ENCODE measurements at places on chromosomes 6 and 20. TPM values are rescaled to one million over a fixed set of nuclear protein-coding genes. Genes with fewer than 3 reads are reported as not detected.

Gene BHLHE23
- polyA plus RNA-seq = not detected

GRCh38 chr6:91562955-91563354 lies 976.1 kb upstream of the MAP3K7 start:
- no peak for DNase-seq

GRCh38 chr6:25981568-25982263 lies 19.1 kb downstream of the TRIM38 start:
- no peak for DNase-seq

Gene EYS
- 0.14 TPM for polyA plus RNA-seq

- no peak for DNase-seq
These were observed 18.1 kb downstream of the VNN1 start for GRCh38 chr6:132695773-132696172.

GRCh38 chr20:51216850-51217249 lies 193.9 kb upstream of the KCNG1 start:
- no peak for DNase-seq

- DNase-seq = peak; percentile 41
These were observed 43.9 kb downstream of the PLCB4 start for GRCh38 chr20:9112541-9113515.

- DNase-seq = peak; percentile 47
These were observed 12.3 kb upstream of the HDDC2 start for GRCh38 chr6:125314009-125314581.

DNA sequence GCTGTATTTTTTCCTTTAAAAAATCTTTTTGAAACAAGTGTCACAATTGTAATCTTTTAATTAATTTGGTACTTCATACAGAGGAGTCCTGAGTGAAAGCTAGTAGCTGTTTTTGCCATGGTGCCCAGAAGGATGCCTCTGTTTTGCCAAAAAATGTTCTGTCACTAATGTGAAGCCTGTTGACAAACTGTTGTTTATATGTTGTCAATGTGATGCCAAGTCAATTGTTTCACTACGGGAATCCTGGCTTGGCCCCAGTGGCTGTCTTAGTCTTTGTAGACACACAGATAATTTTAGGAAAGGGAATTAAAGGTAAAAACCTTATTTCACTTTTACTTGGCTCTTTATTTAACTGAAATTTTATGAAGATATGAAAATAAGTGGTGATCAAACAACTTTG lies 706.4 kb upstream of the MMS22L start:
- no peak for DNase-seq

- DNase-seq = peak; percentile 62
These were observed 28.7 kb downstream of the CFAP206 start for GRCh38 chr6:87436435-87436834.

Gene PCMT1
- polyA plus RNA-seq = 176 TPM

DNA sequence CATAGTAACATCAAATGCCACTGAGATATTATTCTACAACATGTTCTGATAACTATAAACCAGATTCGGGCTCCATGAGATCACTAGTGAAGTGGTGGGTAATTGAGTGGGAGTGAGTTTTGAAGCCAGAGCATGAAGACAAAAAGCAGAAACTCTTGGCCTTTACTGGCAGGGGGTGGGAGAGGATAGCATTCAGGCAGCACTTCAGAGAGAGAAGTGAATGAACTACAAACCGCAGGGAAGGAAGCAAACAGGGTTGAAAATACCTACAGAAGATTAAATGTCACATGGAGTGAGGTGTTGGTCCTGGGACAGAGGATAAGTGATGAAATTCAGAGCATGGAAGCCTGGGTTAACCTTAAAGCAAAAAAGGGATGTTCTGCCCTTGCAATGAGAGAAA lies 250.0 kb downstream of the EPM2A start:
- no peak for DNase-seq

Gene ARMC12
- 0.32 TPM for polyA plus RNA-seq

Gene PI3
- polyA plus RNA-seq = 188 TPM

Gene ERVFRD-1
- not detected for polyA plus RNA-seq

- peak; percentile 69 for DNase-seq
These were observed 14.1 kb upstream of the TCFL5 start for GRCh38 chr20:62875419-62876361.

Gene DST
- 120 TPM for polyA plus RNA-seq

- no peak for DNase-seq
These were observed 18.9 kb upstream of the TRAF3IP2 start for GRCh38 chr6:111624401-111625098.

DNA sequence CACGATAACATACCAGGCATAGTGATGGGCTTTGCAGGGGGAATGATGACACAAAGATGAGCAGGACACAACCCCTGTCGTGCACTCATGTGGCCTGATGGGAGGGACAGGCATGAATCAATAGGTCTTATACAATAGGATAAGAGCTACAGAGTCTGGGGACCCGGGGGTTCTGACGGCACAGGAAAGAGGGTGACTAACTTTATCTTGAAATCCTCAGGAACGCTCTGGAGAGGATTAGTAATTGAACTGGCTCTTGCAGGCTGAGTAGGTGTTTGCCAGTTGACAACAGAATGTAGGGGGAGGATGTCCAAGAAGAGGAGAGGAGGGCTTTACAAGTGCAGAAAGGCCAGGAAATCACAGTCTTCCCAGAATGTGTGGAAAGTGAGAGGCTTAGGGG lies 219.9 kb upstream of the ECI2 start:
- peak; percentile 77 for DNase-seq

DNA sequence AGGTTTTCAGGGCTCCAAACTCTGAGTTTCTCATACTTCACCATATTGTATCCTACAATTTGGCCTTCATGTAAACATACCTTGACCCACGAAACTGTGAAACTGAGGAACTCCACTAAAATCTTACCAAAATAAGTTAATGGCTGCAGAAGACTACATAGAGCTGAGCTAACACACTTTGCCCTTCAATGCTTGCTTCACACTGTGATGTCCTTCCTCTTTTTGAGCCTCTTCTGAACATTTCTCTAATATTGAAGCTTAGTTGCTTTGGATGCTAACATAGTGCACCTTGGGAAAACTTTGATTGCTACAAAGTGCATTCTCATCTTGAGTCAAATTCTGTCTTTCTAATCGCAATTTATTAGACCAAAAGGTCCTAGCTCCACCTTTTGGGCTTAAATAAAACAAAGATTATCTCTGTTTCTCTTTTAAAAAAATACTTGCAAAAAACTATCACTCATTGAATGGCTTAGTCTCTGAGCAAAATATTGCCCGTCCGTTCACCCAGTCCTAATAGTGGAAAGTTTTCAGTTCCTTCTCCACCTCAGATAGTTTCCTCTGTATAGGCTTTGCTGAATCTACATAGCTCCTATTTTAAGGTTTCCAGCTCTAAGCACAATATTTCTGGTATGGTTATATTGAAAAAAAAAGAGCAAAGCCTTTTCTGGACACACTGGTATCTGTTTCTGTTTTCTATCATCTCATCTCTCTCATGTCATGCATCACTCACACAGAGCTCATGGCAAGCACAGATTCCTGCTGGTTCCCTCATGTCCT lies 494.6 kb downstream of the RFPL4B start:
- DNase-seq = no peak

- DNase-seq = no peak
These were observed 26.0 kb downstream of the HDDC2 start for GRCh38 chr6:125275779-125276178.

- no peak for DNase-seq
These were observed 125.9 kb downstream of the COL9A1 start for GRCh38 chr6:70176842-70177550.

Gene EYA4
- not detected for polyA plus RNA-seq

Gene ACOT8
- polyA plus RNA-seq = 38.5 TPM

- DNase-seq = no peak
These were observed 56.7 kb upstream of the PSMF1 start for GRCh38 chr20:1061484-1062221.

DNA sequence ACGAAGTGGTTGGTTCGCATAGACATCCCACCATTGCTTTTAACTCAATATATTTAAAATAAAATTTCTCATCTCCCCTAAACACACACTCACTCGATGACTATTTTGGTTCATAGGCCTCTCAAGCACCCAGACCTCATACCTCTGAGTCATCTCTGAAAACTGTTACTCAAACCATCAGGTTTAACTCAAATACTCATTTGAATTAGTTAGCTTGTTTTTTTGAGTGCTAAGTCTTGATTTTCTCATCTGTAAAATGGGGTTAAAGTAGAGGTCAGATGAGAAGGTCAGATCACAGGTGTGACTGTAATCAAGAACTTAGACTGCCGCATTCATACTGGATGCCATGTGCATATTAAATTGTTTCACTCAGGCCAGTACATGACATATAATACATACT lies 243.9 kb upstream of the TENT5A start:
- peak; percentile 79 for DNase-seq

GRCh38 chr6:144447472-144447871 lies 162.3 kb downstream of the UTRN start:
- peak; percentile 43 for DNase-seq

- DNase-seq = no peak
These were observed 21.5 kb downstream of the TXLNB start for GRCh38 chr6:139270249-139270648.

- peak; percentile 72 for DNase-seq
These were observed 517.0 kb upstream of the ID4 start for GRCh38 chr6:19320111-19320581.

GRCh38 chr6:77972334-77972733 lies 319.5 kb downstream of the MEI4 start:
- no peak for DNase-seq

Gene CABLES2
- 4.7 TPM for polyA plus RNA-seq

Gene FABP7
- not detected for polyA plus RNA-seq

DNA sequence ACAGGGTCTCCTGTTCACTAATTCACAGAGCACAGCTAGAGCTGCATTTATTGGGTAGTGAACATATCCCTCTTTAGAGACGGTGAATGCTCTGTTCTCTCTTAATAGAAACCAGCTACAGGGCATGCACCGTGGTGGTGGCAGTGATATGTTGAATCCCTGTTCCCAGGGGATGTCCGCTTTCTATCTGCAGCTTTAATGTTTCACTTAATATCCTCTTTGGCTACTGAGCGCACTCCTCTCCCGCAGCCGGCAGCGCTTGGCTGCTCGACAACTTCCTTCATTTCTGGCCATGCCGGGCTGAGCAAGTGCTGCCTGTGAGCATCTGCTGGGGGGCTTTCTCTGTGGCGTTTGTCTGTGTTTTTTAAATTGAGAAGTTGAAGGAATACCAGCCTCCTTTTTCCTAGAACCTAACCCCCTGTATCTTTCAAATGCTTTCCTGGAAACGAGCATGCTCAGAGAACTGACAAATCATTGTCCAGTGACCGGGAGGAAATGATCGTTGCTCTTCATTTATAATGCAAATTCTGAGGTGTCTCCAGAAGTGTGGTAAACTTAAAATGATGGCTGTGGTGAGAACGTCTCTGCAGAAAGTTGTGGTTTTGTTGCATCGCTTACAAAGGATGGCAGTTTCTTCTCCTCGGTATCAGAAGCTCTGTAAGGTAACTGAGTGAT lies 297.9 kb downstream of the UTRN start:
- no peak for DNase-seq

- no peak for DNase-seq
These were observed 108.0 kb downstream of the NUS1 start for GRCh38 chr6:117783279-117783678.

Gene TREM1
- polyA plus RNA-seq = 0.76 TPM

DNA sequence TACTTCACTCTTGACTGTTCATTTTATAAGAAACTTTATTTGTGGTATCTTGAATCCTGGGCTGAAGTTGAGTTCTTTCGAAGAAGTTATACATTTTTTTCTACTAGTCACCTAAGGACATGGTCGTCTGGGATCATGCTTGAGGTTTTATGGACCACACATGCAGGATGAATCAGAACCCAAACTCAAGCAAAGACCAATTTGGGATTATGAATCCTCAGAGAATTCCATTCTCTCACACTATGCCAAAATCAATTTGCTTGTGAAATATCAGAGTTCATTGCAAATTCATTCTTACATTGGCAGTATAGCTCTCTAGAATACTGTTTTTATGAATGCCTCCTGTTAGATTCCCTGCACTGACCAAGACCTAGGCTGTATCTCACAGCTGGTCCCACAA lies 114.3 kb upstream of the HDAC2 start:
- no peak for DNase-seq

GRCh38 chr6:163432300-163432699 lies 17.8 kb downstream of the QKI start:
- DNase-seq = no peak

DNA sequence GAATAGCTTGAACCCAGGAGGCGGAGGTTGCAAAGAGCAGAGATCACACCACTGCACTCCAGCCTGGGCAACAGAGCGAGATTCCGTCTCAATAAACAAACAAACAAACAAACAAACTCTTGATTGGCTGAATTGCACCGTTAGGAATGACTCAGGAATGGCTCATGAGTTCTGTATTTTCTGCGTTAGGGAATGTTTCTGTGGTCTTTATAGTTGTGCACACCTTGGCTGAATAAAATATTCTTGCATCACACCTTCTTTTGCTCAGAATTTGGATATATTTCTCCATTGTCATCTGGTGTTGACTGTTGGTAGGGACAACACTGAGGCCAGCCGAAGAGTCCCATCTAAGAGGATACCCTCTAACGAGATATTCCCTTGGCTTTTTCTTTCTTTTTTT lies 19.6 kb upstream of the PI16 start:
- peak; percentile 12 for DNase-seq

GRCh38 chr20:4519534-4519933 lies 202.2 kb upstream of the PRND start:
- peak; percentile 11 for DNase-seq

DNA sequence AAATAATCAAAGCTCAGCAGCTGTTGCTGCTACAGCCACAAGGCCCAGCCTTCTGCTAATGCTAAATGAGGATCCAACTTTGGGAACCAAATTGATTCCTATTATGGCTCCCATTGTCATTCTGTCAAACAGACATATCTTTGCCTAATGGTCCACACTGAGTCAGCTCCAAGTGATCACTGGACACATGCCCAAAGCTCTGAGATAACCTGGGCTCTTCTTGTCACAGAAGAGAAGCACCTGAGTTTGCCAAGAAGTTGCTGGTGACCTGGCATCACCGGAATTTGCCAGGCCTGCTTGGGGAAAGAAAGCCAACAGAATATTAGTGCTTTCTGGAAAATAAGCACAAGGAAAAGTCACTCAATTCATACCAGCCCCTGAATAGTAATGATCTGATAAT lies 5.8 kb downstream of the TNFRSF21 start:
- no peak for DNase-seq

- DNase-seq = peak; percentile 16
These were observed 89.2 kb upstream of the STMND1 start for GRCh38 chr6:17012421-17013225.

Measured in mammary epithelial cell (primary cell).